ENCODE measurements at places on chromosomes 3 and 15.
A peak's percentile ranks its signal among the peaks of the same experiment; 100 is the strongest.

DNA sequence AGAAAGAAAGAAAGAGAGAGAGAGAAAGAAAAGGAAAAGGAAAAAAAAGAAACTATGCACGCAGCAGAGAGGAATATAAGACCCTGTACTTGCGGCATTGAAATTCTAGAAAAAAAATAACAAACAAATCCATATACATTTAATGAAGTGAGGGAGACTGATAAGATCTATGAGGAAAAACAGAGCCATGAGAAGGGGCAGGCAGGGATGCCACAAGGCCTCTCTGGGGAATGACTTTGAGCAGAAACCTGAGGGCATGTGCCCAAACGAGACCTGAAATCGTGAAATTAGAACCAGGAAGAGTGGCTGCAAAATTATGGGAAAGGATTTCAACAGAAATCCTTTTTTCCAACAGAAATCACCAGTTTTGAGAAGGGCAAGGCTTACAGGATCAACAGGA is 98.4 kb downstream of the GABRB3 start:
- DNase-seq = no peak

GRCh38 chr15:63109498-63109897 is 12.2 kb upstream of the LACTB start:
- DNase-seq = no peak

GRCh38 chr15:39908186-39908585 is 11.9 kb downstream of the GPR176 start:
- peak; percentile 7 for DNase-seq

DNA sequence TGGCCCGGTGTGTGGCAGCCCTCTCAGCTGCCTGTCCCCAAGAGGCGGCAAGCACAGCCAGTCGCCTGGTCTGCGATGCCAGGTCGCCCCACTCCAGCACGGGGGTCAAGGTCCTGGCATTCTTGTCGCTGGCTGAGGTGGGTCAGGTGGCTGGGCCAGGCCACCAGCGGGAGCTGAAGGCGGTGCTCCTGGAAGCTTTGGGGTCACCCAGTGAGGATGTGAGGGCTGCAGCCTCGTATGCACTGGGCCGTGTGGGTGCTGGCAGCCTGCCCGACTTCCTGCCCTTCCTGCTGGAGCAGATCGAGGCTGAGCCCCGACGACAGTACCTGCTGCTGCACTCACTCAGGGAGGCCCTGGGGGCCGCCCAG is 20.8 kb downstream of the CAND2 start:
- no peak for DNase-seq

GRCh38 chr3:152071924-152072323 is 196.8 kb upstream of the MBNL1 start:
- DNase-seq = peak; percentile 8

GRCh38 chr3:183427876-183428446 is 458 bp downstream of the MCF2L2 start:
- DNase-seq = peak; percentile 79

DNA sequence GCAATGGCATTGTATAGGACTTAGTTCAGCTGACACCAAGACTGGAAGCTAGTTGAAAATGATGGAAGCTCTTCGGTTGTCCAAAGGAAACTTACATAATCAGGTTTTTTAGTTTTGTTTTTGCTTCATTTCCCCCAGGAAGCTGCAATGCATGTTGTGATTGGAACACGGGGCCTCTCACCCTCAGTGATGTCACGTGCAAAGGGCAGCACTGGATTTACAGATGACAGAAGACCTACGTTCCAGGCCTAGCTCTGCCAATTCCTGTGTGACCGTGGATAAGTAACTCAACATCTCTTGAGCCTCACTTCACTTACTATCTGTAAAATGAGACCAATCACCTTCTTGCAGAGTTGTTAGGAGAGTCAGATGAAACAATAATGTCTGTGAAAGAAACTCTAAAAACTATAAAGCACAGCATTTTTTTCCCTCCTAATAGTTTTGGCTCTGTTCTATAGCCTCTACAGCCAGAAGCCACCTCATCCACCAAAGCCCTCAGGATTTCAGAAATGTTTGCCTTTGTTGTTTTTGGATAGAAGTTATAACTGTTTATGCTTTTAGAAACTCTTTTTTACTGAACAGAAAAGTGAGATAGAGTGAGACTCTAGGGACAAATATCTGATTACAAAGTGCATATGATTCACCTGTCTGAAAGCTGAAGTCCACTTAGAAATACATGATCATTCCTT is 4.6 kb downstream of the RBSN start:
- DNase-seq = no peak

DNA sequence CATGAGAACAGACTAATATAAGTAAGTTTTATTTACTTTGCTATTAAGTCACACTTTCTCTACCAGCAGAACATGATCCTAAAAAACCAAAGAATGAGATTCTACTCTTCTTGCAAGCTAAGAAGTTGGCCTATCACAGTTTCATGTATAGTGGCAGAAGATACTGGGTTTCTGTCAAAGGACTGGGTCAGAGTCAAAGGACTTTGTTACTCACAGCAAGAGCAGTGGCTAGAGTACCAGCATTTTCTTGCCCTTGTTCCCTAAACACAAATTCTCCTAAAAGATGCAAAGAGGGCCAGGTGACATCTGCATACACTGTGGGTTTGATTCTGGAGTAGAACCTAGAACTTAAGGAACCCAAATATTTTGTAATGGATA is 105.2 kb downstream of the CBLB start:
- DNase-seq = no peak
